ENCODE measurements at places on chromosomes 16 and 17. TPM values are rescaled to one million over a fixed set of nuclear protein-coding genes. Genes with fewer than 3 reads are reported as not detected.

DNA sequence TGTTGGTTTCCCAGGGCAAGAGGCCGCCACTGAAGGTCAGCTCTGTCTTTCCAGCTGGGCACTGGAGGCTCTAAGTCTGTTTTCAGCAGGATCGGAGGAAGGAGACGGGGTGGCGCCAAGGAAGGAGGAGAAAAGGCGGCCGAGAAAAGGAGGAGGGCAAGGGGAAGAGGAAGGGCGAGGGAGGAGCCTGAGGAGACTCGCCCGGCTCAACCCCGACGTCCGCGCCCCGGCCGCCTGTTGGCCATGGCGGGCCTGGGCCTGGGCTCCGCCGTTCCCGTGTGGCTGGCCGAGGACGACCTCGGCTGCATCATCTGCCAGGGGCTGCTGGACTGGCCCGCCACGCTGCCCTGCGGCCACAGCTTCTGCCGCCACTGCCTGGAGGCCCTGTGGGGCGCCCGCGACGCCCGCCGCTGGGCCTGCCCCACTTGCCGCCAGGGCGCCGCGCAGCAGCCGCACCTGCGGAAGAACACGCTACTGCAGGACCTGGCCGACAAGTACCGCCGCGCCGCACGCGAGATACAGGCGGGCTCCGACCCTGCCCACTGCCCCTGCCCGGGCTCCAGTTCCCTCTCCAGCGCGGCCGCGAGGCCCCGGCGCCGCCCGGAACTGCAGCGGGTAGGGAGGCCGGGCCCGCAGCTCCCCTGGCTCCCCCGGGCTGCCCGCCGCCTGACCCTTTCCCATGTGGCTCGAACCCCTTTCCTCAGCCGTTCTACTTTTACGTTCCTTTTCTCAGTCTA, at the start of gene RNF135:
Gene RNF135 (plus strand): TSS at position 209 of the 737 bp plus-strand sequence. CDS start 35 bp downstream, at position 244.
- peak; percentile 72 for DNase-seq

- no peak for DNase-seq
Observed at GRCh38 chr17:45135978-45136791, 698 bp downstream of the ACBD4 start.

- DNase-seq = no peak
Observed at GRCh38 chr17:75241996-75242460, 19.4 kb downstream of the GGA3 start.

- no peak for DNase-seq
Observed at GRCh38 chr17:60174035-60174434, 24.3 kb downstream of the CA4 start.

GRCh38 chr16:31050280-31051030, 17.1 kb downstream of the STX4 start:
- no peak for DNase-seq

DNA sequence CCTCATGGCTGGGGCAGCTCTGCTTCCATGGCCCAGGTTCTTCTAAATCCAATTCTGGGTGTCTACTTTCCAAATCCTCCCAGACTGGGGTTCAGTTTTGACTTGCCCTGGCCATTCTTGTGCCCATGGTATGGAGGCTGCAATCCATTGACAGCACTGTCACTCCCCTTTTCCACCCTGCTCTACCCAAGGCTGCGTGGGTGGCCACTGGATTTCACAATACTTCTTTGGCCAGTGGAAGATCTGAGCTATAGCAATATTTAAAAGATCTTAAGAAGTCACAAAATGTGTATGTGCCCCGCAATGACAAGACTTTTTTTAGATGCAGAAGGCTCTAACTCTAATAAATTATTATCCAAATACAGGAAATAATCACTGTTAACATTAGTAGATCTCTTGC, 329.4 kb upstream of the CCL2 start:
- DNase-seq = no peak

Gene KCNJ2
- total RNA-seq = 1.6 TPM

Gene MRC2
- 19.6 TPM for total RNA-seq

Gene EPOP
- 2.4 TPM for total RNA-seq

All from bronchial epithelial cell (primary cell).